ENCODE measurements at places on chromosomes 4 and X.

GRCh38 chr4:3573131-3573530, 40.9 kb upstream of the LRPAP1 start:
- DNase-seq: no peak

- DNase-seq: no peak
Measured at GRCh38 chr4:152892974-152893373, 43.1 kb upstream of the FHDC1 start.

DNA sequence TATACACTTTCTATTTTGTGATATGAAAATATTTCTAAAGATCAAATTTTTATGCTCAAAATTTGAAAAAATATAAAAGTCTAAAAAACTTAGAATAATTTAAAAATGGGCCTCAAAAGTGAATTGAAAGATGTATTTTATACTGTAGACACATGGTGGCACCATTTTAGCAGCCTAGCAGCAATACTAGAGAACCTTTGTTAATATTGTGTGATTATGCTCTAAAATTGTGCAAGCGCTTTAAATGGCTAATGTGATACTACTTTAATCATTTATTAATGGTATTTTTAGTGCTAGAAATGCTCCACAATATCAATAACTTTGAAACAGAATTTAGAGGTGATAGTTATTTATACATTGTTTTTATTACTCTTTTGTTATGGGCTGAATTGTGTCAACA, 3.7 kb upstream of the GUF1 start:
- DNase-seq: no peak

- DNase-seq: no peak
Measured at GRCh38 chrX:37701588-37701987, 16.0 kb downstream of the XK start.

DNA sequence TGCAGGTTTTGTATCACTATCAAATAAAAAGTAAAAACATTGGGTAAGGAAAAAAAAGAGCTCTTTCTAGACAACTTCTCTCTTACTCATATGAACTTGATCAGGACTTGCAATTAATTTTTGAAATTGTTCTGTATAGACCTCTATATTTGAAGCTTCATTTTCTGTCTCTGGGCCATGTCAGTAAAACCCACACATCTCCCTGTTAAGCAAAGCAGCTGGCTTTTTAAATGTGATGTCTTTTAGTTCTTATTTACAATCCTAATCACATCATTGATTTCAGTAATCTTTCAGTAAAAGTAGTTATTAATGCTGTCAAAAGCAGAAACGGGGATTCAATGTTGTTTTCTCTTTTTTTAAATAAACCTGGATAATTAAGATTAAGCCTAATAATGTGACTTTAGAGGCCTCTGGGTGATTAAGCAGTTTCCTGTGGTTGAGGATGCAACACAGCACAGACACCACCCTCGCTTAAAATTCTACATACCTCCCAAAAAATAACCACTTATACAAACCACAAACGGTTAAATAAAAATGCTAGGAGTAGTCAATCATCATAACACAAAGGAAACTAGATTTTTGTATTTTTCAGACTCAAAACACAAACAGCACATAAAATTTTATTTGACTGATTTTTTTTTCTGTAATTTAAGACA, 5.2 kb upstream of the PCDH10 start:
- DNase-seq: no peak

DNA sequence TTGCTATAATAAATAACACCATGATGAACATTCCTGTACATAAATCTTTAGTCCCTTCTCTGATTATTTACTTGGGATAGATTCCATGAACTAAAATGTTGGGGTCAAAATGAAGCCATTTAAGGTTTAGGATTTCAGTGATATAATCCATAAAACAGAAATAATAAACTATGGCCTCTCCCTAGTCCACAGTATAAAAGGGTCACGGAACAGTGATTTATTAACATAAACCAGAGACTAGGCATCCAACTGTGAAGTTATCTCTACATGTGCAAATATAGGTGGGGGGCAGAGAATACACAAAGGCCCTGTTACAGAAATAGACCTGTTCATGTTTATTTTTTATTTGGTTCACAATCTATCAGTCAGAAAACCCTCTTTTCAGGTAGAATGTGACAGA, 499.1 kb upstream of the SLIT2 start:
- no peak for DNase-seq

DNA sequence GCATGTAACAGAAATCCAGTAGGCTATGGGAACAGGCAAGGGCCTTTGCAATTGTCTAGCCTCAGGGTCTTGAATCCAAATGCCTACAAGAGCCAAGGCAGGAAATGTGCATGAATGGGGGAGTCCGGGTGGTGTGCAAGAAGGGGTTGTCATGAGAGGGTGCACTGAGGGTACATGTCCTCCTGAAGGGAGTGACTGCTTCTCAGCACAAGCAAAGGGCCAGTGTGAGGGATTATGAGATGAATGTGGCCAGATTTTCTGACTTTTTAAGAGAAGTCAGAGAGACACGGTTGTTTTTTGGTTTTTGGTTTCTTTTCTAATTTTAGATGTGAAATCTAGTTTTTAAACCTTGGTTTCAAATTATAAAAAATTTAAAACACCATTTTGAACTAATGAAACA, 76.5 kb upstream of the LSM6 start:
- DNase-seq: no peak

- no peak for DNase-seq
Measured at GRCh38 chr4:53315300-53315699, 50.6 kb downstream of the SCFD2 start.

- no peak for DNase-seq
Measured at GRCh38 chr4:53800741-53801140, 209.5 kb upstream of the LNX1 start.

GRCh38 chrX:11398785-11399184, 105.6 kb downstream of the AMELX start:
- DNase-seq: no peak

GRCh38 chrX:142036116-142036515, 132.4 kb downstream of the MAGEC1 start:
- no peak for DNase-seq

GRCh38 chr4:187478292-187479140, 517.1 kb upstream of the ZFP42 start:
- DNase-seq: no peak

GRCh38 chr4:133190098-133190497, 41.0 kb downstream of the PCDH10 start:
- DNase-seq: no peak

DNA sequence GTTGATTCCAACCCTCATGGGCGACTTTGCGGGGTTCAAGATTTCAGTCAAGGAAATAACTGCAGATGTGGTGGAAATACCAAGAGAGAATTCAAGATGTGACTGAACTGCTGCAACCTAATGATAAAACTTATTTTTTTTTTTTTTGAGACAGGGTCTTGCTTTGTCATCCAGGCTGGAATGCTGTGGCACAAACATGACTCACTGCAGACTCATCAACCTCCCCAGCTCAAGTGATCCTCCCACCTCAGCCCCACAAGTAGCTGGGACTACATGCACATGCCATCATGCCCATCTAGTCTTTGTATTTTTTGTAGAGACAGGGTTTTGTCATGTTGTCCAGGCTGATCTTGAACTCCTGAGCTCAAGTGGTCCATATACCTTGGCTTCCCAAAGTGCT, 19.5 kb upstream of the WDFY3 start:
- no peak for DNase-seq

GRCh38 chrX:34655501-34656455, 1.3 kb downstream of the TMEM47 start:
- no peak for DNase-seq

- DNase-seq: no peak
Measured at GRCh38 chr4:108596344-108596743, 24.0 kb upstream of the RPL34 start.

DNA sequence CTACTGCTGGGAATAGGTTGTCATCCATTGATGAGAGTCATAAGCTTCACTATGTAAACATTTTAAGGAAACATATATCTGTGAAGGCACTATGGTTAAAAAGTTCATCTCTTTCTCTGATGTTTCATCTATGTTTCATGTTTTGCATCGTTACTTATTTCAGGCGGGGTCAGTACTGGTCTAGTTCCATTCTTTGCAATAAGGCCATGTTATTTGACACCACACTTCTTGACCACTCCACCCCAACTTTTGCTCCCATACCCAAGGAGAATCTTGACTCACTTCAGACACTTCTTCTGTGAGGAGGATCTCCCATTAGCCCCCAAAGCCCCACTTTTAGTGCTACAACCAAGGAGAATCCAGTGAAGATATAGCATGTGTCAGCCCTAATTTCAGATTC, 119.4 kb downstream of the GRIA3 start:
- no peak for DNase-seq

DNA sequence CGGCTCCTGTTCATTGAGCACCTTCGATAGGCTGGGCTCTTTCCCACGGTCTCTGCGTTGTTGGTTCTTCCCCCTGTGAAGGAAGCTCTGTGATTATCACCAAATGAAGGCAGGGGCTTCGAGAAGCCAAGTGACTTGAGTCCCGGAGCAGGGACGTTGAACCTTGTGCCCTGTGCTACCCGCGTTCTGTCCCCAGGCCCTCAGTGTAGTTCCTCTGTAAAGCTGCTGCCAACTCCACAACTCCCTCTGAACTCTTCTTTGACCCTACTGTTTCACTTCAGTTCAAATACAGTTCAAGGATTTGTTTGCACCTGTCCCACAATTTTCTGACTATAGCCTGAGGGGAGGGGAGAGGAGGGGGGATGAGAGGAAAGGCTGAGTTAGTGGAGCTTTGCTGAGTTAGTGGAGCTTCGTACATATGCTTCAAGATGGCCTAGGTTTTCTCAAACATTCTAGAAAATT, 635 bp upstream of the PHF8 start:
- no peak for DNase-seq

- DNase-seq: no peak
Measured at GRCh38 chr4:186167605-186168004, 23.8 kb upstream of the CYP4V2 start.

- no peak for DNase-seq
Measured at GRCh38 chr4:113827285-113827684, 65.7 kb upstream of the CAMK2D start.

GRCh38 chr4:24477919-24478318, 106.4 kb downstream of the DHX15 start:
- no peak for DNase-seq

DNA sequence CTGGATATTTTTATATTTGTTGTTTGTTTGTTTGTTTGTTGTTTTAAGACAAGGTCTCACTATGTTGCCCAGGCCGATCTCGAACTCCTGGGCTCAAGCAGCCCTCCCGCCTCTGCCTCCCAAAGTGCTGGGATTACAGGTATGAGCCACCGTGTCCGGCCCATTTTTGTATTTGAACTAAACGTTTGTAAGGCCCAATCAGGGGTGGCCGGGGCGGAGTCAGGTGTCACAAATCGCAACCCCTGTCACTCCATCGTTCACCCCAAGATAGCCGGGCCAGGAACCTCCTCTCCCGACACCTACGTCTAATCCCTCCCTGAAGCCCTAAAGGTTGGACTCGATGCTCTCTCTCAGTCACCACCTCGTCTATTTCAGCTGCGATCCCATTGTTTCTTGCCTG, 722 bp upstream of the EFHC2 start:
- peak; percentile 24 for DNase-seq

GRCh38 chrX:121655276-121655675, 607.9 kb downstream of the GLUD2 start:
- DNase-seq: no peak

- DNase-seq: no peak
Measured at GRCh38 chr4:40736910-40737309, 12.8 kb upstream of the NSUN7 start.

DNA sequence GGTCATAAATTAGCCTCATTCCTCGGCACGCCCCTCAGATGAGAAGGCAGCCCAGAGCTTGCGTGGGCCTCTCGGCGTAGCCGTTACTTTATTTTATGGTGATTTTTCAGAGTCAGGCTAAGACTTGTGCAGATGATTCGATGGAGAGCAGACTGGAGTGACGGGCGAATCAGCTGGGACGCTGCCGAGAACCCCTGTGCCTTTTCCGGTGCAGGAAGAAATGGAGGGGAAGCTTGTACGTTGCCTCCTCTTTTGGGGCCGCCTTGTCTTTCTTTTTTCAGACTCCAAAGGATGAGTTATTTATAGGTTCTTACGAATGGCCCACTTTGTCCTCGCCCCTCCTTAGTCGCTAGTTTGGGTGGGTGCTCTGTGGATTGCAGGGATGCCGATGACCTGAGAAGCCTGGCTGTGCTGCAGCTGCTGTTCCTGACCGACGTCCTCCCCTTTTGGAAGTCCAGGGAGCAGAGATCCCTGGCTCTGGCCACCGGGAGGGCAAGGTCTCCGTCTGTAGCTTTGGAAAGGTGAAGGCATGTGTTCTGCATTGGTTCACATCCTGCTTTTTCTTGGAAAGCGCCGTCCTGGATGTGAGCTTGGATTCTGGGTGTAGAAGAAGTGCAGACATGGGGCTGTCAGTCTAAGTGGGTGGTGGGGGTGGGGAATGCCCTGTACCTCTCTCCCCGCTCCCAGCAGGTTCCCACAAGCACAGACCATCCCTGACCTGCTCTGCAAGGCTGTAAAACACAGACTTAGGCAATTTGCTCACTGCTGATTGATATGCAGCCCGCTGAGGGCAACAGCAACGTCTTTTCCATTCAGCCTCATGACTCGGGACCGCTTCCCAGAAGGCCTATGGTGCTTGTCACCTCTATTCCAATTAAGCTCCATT, 9.3 kb downstream of the SORCS2 start:
- DNase-seq: no peak
